Posterior vena cava (tissue), 2 donors: ENCODE measurements at places on chromosomes 16 and 17.

- DNase-seq, result no peak
Observed at GRCh38 chr16:77444147-77444460, 9.3 kb upstream of the ADAMTS18 start.

DNA sequence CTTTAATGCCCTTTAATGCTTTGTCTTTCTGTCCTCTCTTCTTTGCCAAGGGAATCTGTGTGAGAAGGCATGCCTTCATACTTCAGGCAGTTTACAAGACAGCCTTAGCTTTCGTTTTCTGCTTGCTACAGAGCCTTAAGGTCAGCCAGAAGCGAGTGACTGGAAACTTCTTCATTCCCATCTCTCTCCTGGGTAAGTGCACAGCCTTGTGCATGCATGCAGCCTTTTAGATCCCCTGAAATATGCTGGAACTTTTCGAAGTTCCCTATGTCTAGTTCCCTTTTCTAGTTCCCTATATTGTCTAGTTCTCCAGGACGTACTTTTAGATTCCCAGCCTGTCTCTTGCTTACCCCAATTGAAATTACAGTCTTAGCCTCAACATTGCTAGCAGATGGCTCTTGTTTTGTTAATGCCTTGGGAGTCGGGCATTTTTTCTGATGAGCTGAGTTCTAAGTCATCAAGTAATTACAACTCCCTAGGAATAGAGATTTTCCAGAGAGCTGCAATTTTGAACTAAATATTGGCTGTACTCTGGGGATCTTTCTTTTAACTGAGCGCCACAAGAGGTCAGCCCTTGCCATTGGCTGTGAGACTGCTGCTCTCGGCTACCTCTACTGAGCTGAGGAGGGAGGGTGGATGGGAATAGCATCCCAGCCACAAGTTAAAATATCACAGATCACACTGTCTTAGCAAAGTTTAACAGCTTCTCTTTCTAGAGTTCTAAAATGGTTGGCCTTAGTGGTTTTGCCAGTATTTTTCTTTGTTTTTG lies 22.7 kb upstream of the PPM1D start:
- DNase-seq, result no peak

DNA sequence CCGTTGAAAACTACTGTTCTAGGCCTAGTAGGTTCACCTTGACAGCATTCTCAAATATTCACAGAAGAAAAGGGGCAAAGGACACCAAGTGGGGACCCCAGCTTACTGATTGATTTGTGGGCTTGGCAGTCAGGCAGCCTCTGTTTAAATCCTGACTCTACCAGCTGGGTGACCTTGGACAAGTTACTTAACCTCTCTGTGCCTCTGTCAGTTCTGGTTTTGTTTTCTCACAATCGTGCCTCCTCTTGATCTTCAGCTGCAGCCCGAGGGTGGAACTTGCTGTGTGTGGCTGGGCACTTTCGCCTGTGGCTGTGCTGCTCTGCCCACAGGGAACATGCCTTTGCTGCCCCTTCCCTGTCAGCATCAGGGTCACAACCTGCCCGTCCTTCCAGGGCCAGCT lies 17.8 kb downstream of the RAP1GAP2 start:
- DNase-seq, result no peak

DNA sequence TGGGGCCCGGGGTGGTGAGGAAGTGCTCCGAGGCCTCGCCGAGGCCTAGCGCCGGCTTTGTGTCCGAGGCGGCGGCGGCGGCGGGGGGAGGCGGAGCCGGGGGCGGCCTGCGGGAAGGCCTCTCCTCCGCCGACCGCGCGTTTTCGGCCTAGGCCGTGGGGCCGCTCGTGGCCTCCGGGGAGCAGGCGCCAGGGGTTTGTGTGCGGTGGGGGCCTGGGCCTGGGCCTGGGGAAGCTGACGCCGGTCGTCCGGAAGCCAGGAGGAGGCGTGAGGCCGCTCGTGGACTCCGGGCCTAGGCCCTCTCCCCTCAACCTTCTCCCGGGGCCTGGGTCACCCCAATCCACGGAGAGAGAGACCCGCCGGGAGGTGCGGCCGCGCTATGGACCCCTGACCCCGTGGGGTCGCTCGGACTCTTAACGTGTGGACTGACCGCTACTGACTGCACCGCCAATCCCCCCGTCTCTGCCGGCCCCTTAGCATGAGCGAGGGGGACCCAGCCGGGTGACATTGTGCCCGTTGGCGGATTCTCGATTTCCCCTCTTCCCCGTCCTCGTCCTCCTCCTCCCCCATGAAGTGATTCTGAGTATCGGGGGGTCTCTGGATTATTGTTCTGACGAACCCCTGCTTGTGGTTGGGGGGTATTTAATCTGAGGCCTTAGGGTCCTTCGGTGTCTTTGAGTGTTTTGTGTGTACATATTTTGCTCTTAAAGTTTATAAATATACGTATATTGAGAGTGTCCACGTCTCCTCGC lies 660 bp downstream of the RBBP6 start:
- peak; percentile 92 for DNase-seq

- no peak for DNase-seq
Observed at GRCh38 chr17:38425031-38425430, 3.2 kb upstream of the ARHGAP23 start.

GRCh38 chr17:61126473-61127249 lies 273.0 kb upstream of the TBX2 start:
- DNase-seq, result no peak

GRCh38 chr16:87757841-87758426 lies 7.9 kb downstream of the KLHDC4 start:
- DNase-seq, result no peak

- DNase-seq, result peak; percentile 61
Observed at GRCh38 chr17:42706732-42707131, 24.4 kb downstream of the CNTNAP1 start.

DNA sequence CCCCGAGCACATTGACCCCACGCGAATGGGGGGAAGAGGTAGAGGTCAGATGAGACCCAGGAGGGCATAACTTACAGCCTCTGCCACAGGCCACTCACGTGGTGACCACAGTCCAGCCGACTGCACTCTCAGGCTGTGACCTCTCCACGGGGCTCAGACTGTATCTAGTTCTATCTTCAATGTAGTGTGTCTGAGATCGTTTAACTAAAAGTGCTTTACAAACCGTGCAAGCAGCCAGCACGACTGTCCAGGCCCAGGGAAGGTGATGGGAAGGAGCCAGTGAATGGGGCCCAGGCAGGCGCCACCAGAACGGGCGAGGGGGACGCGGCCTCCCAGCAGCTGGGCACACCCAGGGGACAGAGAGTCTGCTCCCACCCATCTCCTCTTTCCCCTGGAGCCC lies 108.6 kb downstream of the ANKRD11 start:
- DNase-seq, result no peak

- DNase-seq, result peak; percentile 67
Observed at GRCh38 chr16:56347670-56348069, 77.7 kb downstream of the AMFR start.

- DNase-seq, result no peak
Observed at GRCh38 chr16:81649561-81650184, 129.4 kb upstream of the PLCG2 start.

DNA sequence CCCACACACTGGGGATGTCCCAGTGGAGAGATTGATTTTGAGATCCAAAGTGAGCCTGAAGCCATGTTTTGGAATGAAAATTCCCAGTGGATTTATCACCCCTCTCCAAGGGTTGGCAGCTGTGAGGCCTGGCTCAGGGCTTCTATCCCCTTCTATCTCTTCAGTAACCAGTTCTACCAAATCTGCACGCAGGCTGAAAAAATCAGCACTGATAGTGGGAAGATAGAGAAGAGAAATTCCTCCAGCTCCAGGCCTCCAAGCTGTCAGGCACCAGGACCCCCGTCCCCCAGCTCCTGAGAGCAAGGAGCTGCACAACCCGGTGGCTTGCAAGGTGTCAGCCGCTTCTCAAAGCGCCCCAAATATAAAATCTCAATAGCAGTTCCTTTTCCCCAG lies 1.0 kb downstream of the FLOT2 start:
- no peak for DNase-seq

DNA sequence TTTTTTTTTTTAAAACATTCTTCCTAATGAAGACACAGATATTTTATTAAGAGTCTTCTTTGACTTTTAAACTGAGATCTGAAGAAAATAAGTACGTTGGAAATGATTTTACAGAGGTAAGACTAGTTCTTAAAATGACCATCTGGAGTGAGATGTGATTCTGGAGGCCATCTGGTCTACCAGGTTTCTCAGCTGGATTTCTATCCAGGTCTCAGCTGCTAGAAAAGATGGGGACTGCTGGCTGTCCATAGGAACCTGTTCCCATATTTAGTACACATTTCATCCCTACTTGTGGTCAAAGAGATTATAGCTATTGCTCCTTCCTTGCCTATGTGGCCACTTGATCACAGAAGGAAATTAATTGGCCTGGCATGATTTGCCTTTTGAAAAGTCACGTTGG lies 12.2 kb downstream of the PMFBP1 start:
- DNase-seq, result no peak

DNA sequence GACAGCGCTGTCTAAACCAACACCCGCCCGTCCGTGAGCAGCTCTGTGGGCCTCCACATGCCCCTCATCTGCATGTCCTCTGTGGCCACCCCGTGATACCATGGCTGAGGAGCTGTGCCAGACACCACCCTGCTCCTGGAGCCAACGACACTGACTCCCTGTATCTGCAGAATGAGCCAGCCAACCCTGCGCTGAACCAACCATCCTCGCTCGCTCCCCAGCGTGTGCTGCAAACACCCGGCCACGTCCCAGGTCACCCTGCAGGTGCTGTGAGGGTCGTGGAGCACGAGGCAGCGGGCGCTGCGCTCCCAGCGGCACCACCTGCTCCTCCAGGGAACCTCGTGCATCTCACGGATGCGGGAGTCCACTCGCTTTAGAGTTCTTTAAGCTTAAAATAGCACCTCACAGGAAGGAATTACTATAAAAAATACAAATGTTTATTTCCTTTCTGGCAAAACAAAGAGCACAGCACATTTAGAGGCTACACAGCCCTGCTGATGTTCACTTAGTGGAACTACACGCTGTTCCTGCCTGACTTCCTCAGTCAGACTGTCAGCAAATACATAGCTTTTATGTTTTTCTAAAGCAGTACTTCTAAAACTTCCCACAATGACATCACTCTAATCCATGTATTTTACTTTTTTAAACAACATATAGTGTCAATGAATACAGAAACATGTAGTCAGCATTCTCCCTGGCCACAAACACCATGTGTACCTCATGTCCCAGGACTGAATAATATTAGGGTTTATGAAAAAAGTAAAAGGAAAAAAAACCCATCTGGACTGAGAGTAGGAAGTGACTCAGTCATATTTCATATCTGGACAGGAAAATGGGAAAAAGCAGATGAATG lies 43.5 kb downstream of the MAP1LC3B start:
- peak; percentile 74 for DNase-seq

DNA sequence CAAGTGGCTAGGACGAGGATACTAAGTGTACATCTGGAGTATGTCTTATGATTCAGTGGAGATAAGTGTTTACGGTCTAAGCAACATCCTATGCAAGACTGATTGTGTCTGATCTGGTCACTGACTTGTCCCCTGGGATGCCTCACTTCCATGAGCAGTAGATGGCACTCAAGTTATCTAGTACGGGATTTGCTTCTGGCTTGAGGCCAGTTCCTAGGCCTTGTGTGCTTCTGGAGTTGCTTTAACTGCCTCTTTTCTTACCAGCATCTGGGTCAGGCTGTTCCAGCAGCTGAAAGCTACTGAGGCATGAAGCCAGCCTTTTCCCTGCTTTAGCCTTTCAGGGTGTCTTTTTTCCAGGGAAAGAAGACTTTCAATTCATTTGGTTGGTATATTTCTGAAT lies 23.0 kb downstream of the SUPT6H start:
- peak; percentile 18 for DNase-seq

DNA sequence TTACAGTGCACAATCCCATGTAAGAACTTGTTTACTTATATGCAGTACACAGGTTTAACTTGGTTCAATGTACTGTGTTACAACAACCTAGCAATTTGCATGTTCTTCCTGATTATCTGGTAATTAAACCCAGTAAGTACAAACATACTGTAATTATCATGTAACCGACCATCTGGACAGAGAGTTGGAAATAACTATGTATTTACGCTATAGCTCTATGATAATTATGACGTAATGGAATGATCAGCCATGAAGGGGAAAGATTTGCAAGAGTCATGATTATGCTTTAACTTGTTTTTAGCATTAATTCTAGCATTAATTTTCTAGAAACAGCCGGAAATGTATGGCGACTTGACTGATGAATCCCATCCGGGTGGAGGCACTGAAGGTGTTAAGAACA lies 74.8 kb upstream of the SALL1 start:
- DNase-seq, result no peak

DNA sequence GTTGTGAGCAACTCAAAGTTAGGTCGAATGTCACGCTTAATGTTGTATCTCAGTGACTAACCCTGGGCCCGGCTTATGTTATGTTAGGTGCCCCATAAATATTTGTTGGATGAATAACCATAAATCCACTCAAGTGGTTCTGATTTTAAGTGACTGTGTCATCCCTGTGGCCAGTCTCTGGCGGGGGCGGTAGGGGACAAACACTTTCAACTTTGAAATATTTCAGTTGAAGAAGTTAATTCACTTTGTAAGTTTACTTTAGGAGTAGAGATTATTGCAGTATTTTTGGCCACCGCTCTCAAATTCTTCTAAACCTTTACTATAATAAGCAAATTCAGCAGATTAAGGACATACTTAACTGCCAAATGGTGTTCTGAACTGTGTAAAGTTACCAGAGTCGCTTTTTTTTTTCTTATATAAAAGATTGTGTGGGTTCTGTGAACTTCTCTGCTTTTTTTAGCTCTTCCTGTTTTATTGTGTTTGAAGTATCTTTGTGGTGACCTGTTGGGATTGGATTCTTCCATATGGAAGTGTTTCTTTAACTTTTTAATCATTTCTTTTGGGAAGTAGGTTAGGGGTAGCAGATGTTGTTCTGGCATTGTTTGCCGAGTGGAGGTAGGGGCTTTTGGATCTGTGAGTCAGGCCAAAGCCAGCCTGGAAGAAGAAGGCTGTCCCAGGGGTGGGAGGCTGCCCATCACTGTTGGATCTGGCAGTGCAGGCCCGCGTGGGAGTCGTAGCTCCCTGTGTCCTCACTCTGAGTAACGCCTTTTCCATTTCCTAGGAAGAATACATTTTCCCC lies 61.4 kb upstream of the TBX2 start:
- no peak for DNase-seq

GRCh38 chr17:8338753-8339140 lies 893 bp upstream of the ODF4 start:
- DNase-seq, result no peak

DNA sequence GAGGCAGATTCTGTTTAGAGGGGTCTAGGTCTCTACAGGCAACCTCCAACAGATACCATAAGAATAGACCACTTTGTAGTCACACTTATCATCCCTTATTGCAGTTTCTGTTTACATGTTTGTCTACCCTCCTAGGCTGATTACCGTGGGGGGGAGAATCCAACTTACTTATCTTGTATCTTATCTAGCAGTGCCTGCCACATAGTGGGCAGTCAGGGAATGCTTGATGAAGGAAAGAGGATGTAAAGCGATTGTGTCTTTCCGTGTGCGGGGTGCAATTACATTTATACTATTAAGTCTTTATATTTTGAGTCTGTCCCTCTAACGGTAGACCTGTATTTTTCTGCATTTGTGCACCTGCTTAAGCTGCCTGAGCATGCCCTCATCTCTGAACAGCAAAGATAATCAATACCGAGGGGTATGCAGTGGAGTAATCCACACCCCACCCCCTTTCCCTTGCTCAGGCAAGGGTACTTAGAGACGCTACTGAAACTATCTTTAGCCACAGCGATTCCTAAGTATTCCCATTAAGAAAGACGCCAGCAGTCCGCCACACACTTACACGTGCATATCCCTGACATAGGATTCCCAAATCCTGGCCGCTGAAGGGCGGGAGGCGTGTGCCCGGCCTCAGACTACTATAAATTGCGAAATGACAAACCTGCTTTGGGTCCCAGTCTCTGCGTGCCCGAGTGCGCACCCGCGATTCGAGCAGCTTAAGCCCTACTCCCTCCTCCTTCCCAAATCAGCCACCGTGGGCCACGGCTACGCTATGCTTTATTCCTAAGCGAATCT lies 635 bp upstream of the AATF start:
- no peak for DNase-seq

GRCh38 chr17:78641243-78641642 lies 64.0 kb upstream of the DNAH17 start:
- peak; percentile 57 for DNase-seq
